ENCODE measurements at places on chromosomes 4 and X.
A peak's percentile ranks its signal among the peaks of the same experiment; 100 is the strongest.

GRCh38 chr4:21848021-21848420, 100.6 kb downstream of the KCNIP4 start:
- no peak for DNase-seq

DNA sequence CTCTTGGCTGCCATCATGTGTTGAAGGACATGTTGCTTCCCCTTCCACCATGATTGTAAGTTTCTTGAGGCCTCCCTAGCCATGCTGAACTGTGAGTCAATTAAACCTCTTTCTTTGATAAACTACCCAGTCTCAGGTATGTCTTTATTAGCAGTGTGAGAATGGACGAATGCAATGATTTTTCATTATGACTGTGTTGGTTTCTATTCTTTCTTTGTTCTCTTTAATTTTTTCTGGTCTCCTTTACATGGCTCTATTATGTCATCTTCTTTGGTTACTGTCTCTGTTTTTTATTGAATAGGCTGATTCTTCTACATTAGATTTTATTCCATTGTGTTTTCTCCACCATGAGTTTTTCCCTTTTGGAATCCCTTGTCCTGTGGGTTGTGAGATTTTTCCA, 840.6 kb downstream of the TRAM1L1 start:
- DNase-seq: no peak

DNA sequence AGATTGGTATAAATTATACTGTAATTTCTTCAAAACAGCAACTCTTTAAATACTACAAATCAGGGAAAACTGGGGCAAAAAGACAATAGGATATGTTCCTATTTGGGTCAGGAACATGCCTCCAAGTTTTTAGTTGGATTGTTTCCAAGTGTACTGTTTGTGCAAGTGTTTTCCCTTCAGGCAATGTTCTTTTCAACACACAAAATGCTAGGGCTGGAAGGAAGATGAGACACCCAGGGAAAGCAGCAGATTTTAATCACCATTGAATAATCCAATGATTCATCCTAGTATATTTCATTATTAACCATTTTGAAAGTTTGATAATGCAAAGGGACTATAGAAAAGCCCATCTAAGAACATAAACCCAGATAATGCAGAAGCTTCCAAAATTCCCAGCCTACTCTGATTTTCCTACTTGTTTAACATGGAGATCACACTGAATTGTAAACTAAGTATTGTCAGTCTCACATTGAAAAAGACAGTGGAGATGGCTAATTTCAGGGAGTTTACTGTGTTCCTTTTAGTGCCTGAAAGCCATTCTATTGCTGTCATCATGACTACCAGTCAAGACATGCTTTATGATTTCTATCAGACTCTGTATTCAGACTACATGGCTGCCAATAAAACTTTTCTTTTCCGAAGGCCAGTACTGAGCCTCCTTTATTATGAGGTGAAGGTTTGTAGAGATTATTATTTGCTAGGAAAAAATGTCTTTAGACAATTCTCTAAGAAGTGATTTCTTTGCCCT, 38.6 kb downstream of the COL4A6 start:
- DNase-seq: no peak

DNA sequence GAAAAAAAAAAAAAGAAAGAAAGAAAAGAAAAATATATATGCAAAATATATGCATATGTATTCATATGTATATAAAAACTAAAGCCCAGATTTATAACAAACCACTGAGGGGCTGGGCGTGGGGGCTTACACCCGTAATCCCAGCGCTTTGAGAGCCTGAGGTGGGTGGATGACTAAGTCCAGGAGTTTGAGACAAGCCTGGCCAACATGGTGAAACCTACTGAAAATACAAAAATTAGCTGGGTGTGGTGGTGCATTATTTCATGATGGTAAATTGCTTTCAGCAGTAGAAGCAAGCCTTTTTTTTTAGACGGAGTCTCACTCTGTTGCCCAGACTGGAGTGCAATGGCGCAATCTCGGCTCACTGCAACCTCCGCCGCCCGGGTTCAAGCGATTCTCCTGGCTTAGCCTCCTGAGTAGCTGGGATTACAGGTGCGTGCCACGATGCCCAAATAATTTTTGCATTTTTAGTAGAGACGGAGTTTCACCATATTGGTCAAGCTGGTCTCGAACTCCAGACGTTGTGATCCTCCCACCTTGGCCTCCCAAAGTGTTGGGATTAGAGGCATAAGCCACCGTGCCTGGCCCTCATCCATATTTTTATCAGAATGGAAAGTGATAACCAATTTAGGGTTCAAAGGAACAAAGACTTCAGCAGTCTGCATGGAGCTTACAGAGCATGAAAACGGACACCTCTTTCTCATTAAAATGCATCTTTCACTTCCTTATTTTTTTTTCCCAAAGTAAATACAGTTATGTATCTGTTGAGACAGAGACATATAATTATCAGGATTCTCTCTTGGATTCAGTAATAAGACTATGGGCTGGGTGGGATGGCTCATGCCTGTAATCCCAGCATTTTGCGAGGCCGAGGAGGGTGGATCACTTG, 27.7 kb upstream of the MOB1B start:
- DNase-seq: no peak

- peak; percentile 65 for DNase-seq
Observed at GRCh38 chr4:76752861-76753501, 145.0 kb downstream of the SOWAHB start.

GRCh38 chr4:98802770-98803198, 126.1 kb downstream of the EIF4E start:
- no peak for DNase-seq

DNA sequence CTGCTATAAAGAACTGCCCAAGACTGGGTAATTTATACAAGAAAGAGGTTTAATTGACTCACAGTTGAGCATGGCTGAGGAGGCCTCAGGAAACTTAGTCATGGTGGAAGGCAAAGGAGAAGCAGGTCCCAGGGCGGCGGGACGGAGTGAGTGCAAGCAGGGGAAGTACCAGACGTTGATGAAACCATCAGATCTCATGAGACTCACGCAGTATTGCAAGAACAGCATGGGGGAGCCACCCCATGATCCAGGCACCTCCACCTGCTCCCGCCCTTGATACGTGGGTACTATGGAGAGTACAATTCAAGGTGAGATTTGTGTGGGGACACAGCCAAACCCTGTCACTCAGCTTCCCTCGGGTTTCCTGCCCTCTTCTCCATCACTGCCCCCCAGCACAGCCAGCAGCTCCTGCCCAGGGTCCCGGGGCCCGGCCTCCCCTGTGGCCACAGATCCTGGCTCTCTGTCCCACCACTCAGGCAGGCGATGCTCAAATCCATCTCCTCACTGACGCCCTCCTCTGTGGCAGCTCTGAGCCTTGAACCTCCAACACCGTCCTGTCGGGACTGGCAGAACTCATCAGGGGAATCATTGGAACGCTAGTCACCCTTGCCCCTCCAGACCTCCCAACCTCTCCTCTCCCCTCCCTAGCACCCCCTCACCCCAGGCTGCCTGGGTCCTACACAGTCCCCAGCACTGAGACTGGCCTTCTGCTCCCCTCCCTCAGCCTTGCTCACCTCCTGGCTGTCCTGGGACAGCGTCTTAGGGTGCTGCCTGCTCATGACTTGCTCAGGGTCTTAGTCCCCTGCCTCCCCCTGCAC, 37.6 kb downstream of the FGFRL1 start:
- no peak for DNase-seq

- DNase-seq: no peak
Observed at GRCh38 chr4:108560616-108561015, 59.8 kb upstream of the RPL34 start.

- no peak for DNase-seq
Observed at GRCh38 chr4:39029752-39030694, 2.2 kb downstream of the TMEM156 start.

GRCh38 chrX:2486476-2487133, 14.2 kb downstream of the DHRSX start:
- DNase-seq: no peak

GRCh38 chr4:1393866-1394265, 12.4 kb downstream of the NKX1-1 start:
- peak; percentile 20 for DNase-seq

DNA sequence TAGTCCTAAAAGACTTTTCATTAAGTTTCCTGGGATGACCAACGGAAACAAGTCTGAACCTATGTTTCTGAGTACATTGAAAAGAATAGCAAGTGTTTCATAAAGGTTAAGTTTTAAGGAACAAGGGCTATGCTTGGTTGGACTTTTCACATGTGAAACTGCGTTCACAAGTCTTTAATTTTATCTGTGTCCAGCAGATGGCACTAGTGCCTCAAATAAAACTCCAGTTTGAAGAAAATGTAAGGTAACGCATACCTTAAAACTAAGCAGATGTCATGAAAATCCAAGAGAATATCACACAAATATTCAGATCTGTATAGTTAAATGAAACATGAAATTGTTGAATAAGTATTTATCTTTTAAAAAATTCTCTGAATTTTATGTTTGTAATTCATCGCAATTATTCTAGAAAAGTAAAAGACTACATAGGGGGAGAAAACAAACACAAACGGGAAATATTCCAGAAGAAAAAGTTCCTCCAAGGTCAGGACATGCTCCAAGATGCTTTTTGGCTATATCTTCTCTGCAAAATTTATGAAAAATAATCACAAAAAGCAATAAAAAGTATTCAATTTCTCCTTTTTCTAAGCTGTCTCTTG, 89.6 kb upstream of the MAD2L1 start:
- DNase-seq: no peak

- peak; percentile 77 for DNase-seq
Observed at GRCh38 chr4:40953283-40954087, 203.7 kb downstream of the NSUN7 start.

DNA sequence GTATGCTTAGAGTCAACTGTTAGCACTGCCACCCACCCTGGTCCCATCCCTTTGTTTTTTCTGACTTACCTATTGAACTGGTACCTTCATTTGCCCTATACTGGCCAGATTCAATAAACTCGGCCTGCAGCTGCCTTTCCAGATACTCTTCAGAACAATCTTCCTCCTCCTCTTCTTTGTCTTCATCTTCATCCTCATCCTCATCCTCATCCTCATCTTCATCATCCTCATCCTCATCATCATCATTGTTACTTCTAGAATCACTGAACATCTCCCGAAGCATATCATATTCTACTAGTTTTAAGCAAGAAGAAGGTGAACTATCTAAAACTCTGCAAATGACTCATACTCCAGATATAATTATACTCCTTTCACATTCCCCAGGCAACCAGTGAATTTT, 14.9 kb downstream of the TAF7L start:
- no peak for DNase-seq

- DNase-seq: no peak
Observed at GRCh38 chr4:165726831-165727230, 146.2 kb upstream of the TLL1 start.

DNA sequence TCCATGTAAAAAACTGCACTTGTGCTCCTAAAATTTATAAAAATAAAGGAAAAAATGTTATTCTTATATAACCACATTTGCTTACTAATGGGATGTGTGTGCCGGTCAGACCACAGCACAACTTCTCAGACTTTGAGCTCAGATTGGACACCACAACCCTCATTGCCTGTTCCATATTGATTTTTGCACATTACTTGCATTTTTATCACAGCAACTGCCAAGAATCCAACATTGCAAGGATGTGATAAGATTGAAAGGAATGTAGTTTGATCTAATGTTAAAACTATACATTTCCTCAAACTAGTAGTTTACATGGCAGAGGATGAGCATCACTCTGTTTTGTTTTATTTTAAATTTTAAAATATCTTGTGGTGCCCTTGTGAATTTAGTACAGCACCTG, 227.8 kb downstream of the KDR start:
- no peak for DNase-seq
